Inflammatory macrophage treated with lipopolysaccharide for 1 hour (primary cell): ENCODE measurements at places on chromosomes 12 and 14.

- DNase-seq = no peak
Observed at GRCh38 chr12:57146961-57147944, at the start of gene LRP1-AS. LRP1-AS (minus strand) TSS chr12:57147619.

GRCh38 chr14:35758523-35759129 lies 50.5 kb downstream of the RALGAPA1 start:
- no peak for DNase-seq

- DNase-seq = no peak
Observed at GRCh38 chr14:99267837-99268781, 3.9 kb downstream of the BCL11B start.

DNA sequence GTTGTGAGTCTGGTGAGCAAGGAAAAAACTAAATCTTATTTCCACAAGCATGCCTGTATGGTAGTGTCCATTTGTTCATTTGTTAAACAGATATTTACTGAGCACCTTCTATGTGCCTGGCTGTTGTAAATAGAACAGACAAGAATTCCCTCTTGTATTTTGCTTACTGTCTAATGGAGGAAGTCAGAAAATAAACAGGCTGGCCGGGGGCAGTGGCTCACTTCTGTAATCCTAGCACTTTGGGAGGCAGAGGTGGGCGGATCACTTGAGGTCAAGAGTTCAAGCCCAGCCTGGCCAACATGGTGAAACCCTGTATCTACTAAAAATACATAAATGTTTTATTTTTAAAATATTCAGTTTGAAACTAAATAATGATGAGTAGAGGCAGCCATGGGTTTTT lies 79.3 kb downstream of the GTF2A1 start:
- peak; percentile 43 for DNase-seq

DNA sequence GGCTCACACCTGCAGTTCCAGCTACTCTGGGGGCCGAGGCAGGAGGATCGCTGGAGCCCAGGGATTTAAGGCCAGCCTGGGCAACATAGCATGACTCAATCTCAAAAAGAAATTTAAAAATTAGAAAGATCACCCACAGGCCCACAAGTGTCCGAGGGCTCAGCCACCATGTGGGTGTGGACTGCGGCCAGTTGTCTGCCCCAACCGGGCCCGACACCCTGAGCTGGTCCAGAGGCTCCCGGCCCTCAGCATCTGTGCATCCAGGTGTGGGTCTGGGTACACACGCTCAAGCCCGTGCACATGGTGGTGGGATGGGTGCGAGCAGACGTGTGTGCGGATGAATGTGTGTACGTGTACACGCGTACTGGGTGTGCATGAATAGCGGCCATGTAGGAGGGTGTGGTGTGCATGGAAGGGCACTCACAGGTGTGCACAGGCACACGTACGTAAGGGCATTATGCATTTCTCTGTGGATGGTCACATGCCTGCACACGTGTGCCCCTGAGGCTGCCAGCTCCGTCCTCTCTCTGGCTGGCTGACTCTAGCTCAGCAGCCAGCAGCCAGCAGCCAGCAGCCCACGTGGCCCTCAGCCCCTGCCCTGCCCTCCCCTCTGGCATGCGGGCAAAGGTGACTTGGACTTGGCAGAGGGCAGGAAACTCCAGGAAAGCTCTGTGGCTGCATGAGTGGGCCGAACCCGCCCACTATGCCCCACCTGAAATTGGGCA lies 23.3 kb upstream of the NUDT14 start:
- no peak for DNase-seq

DNA sequence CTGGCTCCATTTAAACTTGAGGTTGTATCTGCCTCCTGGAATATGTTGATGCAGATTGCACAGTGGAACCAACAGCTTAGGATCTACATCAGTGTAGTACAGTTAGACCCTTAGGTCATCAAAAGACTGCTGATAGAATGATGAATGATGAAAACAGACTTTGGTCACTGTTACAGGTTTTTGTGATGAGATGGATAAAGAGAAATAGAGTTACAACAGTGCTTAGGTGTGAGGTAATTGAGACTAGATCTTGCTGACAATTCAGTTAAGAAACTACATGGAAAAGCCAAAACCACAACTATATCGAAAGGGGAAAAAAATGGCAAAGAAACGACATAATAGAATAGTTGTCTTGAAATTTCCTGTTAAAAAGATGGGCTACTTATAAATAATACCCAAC lies 145.7 kb upstream of the LMNTD1 start:
- no peak for DNase-seq

GRCh38 chr12:81872400-81872799 lies 113.2 kb upstream of the PPFIA2 start:
- DNase-seq = no peak

GRCh38 chr14:96816281-96816680 lies 19.1 kb downstream of the VRK1 start:
- DNase-seq = peak; percentile 38

DNA sequence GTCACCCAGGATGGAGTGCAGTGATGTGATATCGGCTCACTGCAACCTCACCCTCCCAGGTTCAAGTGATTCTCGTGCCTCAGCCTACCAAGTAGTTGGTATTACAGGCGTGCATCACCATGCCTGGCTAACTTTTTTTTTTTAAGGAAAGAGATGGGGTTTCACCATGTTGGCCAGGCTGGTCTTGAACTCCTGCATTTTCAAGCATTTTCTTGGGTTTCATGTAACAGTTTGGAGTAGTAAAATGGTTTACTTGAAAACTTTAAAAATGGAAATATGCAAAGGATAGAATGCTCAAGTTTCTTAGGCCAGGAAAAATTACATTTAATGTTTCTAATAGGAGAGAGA lies 63.3 kb downstream of the FOXN3 start:
- DNase-seq = no peak

DNA sequence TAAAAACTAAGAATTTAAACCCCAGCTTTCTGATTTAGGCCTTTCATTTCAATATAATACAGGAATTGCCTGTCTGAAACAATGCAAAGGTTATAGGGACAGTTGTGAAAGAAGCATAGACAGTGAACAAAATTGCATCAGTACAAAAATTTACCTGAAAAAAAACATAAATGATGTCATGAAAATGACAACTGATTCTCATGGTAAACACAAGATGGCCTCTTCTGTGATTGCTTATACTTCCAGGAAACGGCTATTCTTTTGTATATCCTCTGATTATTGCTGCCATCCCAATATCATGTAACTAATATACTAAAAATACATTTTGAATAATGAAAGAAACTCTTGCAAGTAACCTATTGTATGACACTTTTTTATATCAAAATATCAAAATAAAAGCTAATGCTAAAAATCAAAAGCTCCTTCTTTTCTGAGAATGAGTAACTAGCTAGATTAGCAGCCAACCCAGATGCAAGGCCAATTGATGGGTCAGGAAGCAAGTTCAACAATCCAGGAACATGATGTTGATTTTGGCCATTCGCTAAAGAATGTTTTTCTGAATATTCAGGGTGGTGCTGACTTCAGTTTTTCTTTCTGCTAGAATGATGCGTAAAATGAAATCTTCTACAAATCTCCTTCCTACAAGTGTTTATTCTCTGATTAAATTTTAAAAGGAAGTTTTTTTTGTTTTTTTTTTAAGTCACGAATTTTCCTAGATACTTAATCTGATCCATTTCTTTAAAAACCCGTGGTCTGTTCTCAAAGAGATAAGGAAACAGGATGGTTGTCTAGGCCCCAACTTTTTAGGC lies 83.6 kb downstream of the ALX1 start:
- DNase-seq = no peak

DNA sequence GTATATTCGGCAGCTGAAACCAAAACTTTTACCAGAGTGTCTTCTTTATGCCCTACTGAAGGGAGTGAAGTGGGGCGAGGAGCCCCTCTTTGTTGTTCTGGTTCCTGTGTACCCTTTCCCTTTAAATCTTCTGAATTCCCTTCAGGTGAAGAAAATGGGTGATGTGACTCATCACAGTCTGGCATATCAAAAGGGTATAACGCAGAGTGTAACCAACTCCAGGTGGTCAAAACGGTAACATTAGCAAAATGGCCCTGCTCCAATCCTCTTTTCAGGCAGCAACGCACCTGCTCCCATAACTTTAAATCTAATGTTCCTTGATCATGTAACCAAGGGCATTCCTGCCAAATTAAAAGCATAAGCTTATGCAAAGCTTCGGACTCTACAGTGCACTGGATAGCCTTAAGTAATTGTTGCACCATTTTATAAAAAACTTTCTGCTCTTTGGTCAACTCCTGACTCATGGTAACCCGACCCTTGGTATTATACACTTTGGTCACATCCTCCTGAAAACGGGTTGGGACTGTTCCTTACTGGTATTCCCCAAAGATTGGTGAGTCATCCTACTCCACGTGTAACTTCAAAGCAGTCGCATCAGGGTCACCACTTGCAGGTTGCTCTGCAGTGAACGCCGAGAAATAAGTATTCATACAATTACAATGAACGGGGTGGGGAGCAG lies 83.1 kb downstream of the KCNMB4 start:
- no peak for DNase-seq

GRCh38 chr14:19947413-19948090 lies 16.8 kb downstream of the OR4K1 start:
- no peak for DNase-seq

DNA sequence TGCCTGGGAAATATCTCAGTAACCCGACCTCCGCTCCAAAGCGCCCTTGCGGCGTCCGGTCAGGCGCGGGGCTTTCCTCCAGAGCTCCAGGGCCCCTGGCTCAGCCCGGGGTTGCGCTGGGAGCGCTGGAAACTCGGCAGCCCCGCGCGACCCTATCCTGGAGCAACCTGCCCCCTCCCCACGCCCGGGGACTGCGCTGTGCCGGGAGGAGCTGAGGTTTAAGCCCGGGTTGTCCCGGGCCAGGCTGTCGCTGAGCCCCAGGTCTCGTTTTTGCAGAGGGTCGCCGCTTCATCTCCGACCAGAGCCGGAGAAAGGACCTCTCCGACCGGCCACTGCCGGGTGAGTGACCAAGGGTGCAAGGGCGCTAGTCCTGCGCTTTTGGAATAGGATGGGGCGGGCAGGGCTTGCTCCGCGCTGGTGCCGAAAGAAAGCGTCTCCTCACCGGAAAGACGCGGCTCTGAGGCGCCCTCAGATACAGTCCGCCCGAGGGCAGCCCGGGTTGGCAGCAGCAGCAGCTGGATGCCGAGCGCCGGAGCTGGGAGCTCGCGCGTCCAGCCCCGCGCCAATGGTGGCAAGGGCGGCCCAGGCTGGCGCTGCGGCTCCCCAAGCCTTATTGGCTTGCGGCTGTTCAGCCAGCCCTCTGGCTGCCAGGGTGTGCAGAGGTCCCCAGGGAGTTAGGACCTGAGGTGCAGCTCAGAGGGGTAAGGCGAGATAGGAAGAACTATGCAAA lies 1.5 kb downstream of the SPX start:
- no peak for DNase-seq

- DNase-seq = no peak
Observed at GRCh38 chr12:74491374-74491773, 46.3 kb upstream of the ATXN7L3B start.

- DNase-seq = no peak
Observed at GRCh38 chr14:74946659-74947281, 8.6 kb downstream of the PGF start.

- DNase-seq = no peak
Observed at GRCh38 chr14:50521912-50522341, 10.4 kb downstream of the MAP4K5 start.

DNA sequence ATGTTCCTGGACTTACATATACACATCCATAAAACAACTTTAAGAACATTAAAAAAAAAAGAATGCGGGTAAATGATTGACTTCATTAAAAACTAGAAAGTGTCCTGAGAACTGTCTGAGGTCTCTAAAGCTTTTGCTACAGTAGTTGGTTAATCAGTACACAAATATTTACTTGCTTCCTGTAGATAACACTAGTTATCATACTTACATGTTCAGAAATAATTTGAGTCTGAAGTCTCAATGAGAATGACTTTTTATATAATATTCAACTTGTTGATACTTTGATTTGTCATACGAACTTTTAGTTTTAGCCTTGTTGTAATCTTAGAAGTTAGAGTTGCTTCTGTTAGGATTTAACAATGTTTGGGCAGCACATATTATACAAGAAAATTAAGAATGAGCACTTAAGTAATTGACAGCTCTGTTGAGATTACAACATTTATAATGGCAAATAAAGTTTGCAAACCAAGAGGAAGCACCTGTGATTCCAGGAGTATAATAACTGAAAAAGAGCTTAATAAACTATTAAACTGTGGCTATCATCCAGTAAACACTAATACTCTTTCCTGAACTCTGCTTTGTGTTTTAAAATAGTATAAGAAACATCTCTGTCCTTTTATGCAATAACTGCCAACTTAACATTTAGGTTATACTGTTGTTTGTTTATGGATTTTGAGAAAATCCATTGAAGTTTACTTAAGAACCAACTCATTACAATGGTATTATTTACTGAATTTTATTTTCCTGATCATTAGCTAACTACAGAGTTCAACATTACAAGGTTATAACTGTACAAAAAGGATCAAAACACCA lies 131.7 kb downstream of the MIPOL1 start:
- no peak for DNase-seq

DNA sequence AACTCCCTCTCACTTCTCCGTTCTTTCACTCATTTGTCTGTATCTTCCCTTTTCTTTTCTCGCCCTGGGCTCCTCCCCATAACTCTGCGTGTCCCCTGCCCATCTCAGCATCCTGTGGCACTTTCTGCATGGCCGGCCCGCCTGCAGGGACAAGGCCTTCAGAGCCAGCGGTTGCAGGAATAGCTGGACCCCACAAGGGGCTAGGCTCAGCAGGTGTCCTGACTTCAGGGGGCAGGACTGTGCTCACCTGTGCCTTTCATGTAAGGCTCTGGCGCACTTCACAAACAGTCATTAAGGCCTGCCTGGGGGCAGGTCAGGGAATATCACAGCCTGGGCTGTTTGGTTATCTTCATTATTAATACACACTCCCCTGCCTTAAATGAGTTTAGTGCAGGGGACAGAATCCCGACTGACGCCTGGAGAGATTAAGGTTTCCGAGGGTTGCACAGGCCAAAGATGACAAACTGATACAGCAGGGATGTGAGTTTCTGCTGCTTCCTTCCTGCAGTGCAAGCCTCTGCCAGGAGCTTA lies 768.8 kb upstream of the TBX3 start:
- no peak for DNase-seq

DNA sequence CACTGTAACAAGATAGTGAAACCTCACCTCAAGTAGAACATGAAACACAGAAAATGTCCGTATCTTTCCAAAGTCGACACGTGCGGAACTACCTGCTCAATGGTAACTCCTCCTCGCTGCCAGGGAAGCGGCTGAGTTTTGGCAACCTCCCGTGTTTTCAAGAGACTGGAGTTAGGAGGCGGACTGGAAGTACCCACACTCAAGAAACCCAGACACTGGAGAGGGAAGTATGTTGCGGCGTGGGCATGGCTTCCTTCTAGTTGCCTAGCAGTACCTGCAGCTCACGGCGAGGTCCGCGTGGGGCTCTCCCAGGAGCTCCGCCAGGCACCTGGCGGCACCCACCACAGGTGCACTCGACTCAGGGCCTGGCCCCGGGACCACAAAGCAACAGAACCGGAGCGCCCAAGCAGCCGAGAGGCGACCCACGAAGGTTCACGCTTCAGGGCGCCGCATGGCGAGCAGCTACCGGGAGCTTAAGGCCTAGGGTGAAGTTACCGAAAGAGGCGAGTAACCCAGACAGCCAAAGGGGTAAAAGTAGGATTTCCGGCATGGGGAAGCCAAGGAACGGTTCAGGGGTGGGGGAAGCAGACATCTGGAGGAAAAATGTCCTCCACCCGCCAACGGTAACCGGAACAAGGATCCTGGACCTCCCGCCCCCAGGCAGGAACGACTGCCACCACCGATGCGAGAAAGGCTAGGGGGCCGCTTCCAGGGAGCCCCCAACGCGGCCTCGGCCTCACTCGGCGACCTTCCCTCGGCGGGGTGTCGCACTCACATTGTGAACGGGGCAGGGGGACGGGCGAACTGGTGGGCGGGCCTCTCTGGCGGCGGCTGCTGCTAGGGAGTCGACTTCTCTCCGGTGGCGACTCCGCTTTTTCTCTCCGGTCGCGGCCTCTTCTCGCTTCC lies 608 bp downstream of the PTGES3 start:
- peak; percentile 73 for DNase-seq
